ENCODE measurements at places on chromosomes 7 and 10. TPM values are rescaled to one million over a fixed set of nuclear protein-coding genes. Genes with fewer than 3 reads are reported as not detected.
A peak's percentile ranks its signal among the peaks of the same experiment; 100 is the strongest.

STEAP2 gene
- 3.4 TPM for polyA plus RNA-seq

EBLN1 gene
- polyA plus RNA-seq = not detected

AGR2 gene
- polyA plus RNA-seq = 183 TPM

MSMB gene
- 11.0 TPM for polyA plus RNA-seq

UNCX gene
- polyA plus RNA-seq = not detected

DNA sequence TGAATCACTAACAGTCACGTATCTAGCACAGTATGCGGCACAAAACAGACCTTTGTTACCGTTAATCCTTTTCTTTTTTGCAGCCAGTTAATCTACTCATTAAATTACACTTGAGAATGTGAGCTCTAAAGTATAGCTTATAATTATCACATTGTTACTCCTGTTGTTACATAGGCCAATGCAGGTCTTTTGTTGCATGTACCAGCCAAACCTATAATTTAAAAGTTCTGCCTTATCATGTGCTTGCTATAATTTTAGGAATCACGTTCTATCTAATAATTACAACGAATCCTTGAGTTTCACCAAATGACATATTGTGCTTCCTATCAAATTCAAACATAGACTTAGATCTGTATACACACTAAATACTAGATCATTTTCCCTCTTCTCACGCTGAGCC is 245.1 kb downstream of the DGKI start:
- no peak for DNase-seq

DNA sequence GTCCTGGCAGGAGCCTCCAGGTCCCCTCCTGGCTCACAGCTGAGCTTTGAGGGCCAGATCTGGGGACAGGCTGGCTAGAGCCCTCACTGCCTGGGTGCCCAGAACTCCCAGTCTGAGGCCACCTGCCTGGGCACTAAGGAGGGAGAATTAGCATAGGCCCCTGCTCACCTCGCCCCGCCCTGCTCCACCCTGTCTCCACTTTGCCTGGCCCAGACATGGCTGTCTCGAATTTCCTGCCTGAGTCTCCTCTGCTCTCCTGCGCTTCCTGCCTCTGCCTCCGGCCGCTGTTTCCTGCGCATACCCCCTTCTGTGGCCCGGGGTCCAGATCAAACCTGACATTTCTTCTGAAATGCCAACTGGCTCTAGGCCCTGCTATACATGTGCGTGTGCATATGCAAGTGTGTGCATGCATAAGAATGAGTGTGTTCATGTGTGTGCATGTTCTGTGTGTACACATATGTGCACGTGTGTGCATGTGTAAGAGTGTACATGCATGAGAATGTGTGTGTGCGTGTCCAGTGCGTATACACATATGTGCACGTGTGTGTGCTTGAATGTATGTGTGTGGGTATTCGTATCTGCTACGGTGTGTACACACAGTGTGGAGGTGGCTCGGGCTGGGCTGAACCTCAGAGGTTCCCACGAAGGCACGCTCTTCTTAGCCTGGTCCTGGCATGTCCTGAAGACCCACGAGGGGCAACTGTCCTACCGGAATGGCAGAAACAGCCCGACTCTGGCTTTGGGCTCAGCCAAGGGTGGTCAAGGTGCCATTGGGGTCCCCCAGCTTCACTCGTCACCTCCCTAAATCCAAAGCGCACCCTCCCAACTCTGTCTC is 64.9 kb downstream of the MYL10 start:
- DNase-seq = no peak

GRCh38 chr7:3683546-3684539 is 382.8 kb downstream of the SDK1 start:
- peak; percentile 69 for DNase-seq

- no peak for DNase-seq
These were observed 21.3 kb downstream of the GRM3 start for GRCh38 chr7:86664991-86665390.

- peak; percentile 15 for DNase-seq
These were observed 13.5 kb upstream of the ENTPD1 start for GRCh38 chr10:95742485-95742884.

DNA sequence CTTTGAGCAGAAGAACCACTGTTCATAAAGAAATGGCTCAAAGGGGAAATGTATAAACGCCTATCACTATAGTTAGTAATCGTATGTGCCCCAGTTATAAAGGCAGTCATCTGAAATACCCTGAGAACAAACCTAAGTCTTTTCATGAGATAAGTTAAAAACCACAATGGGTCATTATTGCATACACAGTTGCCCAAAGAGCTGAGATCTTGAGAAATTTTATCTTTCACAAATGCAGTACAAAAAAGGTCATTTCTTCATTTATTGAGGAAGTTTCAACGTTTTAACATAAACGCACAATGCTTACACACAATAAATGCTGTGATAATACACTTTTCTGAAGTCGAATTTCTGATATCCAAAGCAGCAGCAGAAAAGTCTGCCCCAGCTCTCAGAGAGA is 114.4 kb downstream of the MICU1 start:
- DNase-seq = no peak

- DNase-seq = peak; percentile 77
These were observed 650.5 kb upstream of the SORCS1 start for GRCh38 chr10:107814865-107815487.

DNA sequence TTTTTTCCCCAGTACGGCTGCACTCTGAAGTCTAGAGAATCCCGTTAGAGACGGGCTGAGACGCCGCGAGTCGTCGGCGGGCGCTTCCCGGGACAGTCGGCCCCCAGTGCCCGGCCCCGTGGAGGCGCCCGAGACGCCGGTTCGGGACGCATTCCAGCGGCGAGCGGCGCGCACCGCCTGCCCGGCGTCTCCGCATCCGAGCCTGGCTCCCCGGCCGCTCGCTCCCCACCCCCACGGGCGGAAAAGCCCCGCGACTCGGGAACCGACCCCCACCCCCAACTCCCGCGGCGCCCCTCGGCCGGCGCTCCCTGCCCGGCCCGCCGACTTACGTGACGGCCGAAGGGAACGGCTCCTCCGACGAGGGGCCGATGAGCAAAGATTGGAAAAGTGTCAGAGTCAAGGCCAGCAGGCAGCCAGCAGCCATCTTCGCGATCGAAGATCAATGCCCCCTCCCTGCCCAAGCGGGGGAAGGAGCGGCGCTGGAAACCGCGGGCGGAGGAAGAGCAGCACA is 486 bp downstream of the CACNA2D1 start:
- peak; percentile 46 for DNase-seq

- no peak for DNase-seq
These were observed 123.4 kb downstream of the MAD1L1 start for GRCh38 chr7:2109251-2109872.

DNA sequence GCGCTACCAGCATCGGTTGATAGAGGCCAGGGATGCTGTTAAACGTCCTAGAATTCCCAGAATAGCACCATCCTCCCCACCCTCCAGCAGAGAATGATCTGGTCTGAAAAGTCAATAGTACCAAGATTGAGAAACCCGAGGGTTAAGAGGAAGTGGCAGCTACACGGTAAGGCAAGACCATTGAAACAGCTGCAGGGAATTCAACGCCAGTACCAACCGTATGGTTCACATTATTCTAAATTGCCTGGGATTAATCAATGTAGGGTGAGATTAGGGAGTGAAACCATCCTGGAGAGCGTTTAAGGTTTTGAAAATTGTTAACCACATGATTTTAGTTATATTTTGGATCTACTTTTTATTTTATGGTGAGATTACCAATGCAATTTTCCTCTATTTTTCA is 352.2 kb downstream of the PRPF18 start:
- DNase-seq = no peak

GRCh38 chr7:30266686-30267085 is 17.7 kb upstream of the ZNRF2 start:
- no peak for DNase-seq

- DNase-seq = no peak
These were observed 23.7 kb downstream of the PHTF2 start for GRCh38 chr7:77822269-77822668.

DNA sequence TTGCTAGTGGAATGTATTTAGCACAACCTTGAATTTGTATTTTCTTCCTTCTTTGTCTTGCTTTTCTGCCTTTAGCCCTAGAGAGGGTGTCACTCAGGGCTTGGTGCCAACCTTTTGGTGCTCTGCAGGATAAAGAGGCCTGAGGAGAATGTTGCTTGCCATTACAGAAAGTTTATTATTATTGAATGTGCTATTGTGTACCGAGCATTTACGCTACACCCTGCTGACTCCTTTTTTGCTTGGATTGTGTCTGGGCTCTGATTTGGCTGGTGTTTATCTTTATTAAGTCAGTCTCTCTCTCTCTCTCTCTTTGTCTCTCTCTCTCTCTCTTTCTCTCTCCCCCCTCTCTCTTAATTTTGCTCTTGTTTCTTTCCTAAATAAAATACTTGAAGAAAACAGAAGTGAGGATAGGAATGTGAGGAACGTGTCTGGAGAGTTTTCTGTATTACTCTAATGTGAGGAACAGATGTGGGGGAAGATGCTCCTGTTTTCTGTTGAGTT is 284.4 kb upstream of the PHYHIPL start:
- no peak for DNase-seq
